ENCODE measurements at places on chromosomes 7 and 10.

- no peak for DNase-seq
These were observed 685.1 kb downstream of the LRMDA start for GRCh38 chr10:76116523-76116922.

DNA sequence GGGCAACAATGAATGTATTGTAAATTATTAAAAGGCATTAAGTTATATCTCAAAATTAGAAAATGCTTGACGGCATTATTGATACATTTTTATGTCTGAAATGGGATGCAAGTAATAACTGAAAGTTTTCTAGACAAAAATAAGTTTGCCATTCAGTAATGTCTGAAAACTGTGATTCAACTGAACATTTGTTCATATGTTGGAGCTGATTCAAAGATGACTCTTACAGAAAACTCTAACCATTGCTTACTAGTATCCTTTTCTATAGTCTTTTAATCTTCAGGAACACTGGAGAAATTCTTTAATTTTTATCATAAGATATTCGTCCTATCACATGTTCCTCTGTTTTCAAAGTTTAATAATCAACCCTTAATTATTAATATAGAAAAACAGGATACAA lies 71.1 kb upstream of the TFEC start:
- DNase-seq, result peak; percentile 49

DNA sequence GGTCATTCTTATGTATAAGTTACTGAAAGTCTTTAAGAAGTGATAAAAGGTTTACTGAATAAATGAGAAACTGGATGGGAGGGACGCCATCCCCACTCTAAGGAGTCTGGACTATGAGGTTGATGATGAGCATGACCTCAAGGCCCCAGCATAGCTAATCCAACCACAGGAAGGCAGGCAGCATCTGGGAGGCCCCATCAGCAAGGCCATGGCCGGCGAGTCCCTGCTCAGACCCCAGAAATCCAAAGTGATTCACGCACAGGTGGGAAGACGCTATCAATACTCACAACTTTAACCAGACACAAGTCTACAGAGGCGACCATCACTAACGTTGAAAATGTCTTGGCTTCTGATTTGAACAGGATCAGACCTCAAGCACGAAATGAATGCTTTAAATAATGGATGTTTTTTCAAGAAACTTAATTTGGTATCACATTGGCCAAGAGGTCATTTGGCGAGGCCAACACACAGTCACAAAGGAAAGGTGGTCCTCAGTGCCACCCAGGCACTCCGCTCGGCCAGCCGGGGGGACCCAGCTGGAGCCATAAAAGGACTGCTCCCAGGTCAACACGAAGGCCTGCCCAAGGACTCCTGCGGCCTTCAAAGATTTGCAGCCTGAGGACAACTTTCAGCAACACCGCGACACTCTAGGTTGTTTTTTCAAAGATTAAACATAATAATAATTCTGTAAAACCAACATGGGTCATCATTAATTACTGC lies 228.5 kb downstream of the PTPRN2 start:
- no peak for DNase-seq

- DNase-seq, result no peak
These were observed 252.5 kb downstream of the TWIST1 start for GRCh38 chr7:18864967-18865366.

DNA sequence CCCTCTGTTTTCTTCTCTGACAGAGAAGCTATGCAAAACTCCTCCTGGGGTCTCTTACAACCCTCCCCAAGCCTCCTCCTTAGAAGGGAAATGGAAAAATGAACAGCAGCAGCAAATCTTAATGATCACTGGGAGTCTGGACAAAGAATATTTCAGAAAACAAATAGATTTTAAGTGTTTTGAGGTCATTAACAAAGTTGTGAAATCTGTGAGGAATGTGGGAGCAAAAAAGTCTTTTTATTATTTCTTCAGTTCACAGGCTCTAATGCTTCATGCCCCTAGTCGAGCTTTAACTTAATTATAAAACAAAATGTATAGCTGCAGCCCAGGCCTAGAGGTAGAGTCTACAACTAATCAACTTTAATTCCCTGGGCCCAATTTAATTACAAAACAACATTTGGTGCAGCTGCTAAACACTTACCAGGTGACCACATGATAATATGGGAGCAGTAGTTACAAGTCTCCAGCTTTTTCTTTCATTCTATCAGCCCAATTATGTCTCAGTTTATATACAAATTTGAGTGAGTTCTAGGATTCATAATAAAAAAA lies 293.2 kb downstream of the THSD7A start:
- DNase-seq, result no peak

- no peak for DNase-seq
These were observed 116.2 kb downstream of the SND1 start for GRCh38 chr7:127768241-127768640.

- DNase-seq, result no peak
These were observed 12.2 kb upstream of the KLRG2 start for GRCh38 chr7:139495580-139496125.

DNA sequence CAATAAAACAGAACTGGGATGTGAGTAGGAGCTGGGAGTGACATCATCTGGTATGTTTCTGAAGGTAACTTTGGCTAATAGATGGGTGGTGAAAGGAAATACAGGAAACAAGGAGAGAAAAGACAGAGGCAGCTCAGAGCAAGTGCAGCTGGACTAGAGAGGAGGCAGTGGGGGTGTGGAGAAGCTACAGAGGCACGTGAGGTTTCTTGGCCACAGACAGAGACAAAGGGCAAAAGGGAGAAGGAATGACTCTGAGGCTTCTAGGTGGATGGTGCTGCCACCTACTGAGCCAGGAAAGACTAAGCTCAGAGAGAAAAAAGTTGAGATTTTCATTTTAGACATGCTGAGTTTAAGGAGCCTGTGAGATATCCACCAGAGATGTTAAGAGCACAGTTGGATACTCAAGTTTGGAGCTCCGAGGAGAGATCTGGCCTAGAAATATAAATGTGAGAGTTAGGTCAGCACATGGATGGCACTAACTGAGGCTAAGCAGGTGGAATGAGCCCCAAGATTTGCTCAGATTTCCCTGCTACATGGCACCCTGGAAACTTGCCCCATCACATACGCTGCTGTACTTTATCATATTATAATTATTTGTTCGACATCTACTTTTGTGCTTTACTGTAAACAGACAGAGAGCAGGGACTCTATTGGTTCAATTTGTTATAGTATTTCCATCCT lies 293.0 kb upstream of the IMMP2L start:
- DNase-seq, result peak; percentile 76

DNA sequence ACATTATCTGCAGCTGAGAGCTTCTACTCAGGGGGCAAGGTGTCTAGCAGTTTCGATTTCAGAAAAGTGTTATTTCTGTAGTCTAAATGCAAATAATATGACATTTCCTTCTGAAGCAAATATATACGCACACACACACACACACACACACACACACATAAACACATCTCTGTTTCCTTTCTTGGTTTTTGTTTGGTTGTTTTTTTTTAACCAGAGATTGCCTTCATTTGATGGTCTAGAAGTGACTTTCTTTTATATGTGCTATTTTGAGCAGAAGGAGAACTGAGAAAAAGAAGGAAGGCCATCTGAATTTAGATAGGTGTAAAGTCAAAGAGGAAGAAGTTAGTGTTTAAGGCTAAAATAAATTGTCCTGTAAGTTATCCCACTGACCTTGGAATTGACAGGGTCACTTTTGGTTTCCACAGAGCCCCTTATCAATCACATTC lies 142.2 kb downstream of the TRIL start:
- no peak for DNase-seq

- no peak for DNase-seq
These were observed 24.6 kb upstream of the HECTD2 start for GRCh38 chr10:91385306-91386085.

GRCh38 chr10:25178411-25178810 lies 3.6 kb downstream of the GPR158 start:
- DNase-seq, result no peak

DNA sequence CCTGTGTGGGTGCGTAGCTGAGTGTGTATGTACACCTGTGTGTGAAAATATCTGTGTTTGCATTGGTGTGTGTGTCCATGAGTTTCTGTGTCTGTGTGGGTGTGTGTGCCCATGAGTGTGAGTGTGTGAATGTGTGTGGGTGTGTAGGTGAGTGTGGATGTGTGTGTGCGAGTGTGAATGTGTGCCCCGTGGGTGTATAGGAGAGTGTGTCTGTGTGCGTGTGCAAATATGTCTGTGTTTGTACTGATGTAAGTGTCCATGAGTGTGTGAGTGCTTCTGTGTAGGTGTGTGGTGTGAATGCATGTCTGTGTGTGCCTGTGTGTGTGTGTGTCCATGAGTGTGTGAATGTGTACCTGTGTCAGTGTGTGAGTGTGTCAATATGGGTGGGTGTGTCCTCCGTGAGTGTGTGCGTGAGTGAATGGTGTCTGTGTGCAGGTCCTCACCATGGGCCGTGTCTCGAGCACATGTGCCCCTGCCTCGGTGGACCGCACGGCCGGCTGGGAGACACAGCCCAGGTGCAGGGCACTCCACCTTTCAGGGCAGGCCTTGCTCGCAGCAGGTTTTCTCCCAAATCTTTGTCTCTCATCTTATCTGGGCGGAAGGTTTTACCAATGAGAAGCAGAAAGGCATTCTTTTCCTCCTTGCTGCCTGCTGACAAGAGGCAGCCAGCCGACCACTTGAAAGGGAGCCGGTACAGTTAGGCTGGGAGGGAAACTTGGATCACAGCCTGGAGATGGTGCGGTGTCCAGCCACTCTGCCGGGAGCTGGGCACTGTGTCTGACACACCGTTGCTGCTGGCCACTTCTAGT lies 107.1 kb upstream of the FAM20C start:
- peak; percentile 87 for DNase-seq

- no peak for DNase-seq
These were observed 21.1 kb upstream of the MEOX2 start for GRCh38 chr7:15707570-15707969.

- no peak for DNase-seq
These were observed 1.3 kb upstream of the MINPP1 start for GRCh38 chr10:87503401-87503800.

- no peak for DNase-seq
These were observed 173.9 kb upstream of the ZMIZ1 start for GRCh38 chr10:78894841-78895195.

DNA sequence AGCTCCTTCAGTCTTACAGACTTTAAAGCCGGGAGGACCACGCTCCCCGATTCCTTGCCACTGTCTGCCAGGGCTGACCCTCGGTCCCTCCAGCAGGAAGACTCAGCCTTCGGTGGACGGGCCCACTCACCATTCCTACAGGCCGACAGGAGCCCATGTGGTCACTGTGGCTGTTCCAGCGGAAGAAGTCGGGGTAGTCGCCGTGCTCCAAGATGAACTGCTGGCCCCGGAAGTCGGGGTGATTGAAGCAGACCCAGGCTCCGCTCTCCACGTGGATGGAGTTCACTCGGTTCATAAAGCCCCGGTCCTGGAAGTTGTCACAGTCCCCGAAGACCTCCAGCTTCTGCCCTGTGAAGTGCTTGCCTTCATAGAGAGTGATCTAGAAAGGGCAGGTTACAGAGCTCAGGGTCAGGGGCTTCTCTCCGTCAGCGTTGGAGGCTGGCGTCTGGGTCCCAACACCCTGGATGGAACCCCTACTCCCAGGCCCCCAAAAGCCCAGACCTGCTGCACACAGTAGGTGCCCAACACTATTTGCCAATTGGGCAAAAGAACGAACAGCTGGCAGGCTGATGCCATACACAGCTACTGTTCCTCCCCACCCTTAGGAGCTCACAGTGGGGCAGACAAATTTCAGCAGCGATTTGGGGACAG lies 1.9 kb downstream of the CRYGN start:
- no peak for DNase-seq

GRCh38 chr10:58817201-58817846 lies 304.7 kb downstream of the BICC1 start:
- DNase-seq, result peak; percentile 31

DNA sequence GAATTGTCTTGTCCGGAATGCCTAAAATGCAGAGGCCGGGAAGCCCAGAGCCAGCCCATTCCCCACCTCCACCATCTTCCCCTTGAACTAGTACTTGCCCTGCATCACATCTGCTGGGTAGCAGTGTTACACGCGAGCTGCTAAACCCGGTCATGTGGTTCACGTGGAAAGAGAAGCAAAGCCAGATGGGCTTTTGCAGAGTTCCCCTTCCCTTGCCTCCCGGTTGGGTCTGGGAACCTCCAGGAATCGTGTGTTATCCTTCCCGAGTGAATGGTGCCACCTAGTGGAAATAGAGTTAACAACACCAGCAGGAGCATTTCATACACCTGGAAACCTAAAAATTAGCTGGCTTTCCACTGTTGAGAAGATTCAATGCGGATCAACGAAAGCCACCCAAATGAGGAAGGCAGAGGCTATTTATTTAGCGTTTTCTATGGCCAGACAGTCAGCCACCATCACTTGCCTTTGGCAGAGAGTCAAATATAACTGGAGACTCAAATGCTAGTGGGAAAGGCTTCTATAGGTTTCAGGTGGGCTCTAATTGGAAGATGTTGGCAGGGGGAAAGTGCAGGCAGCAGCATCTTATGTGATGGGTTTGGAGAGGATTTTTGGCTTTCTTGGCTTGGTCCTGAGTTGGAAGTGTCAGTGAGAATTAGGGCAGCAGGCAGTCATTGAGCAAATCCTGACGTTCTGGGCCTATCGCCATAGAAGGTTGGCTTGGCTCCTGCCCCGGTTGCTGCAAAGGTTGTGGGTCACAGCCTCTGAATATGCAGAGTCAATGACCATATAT lies 12.9 kb upstream of the DENND2A start:
- DNase-seq, result peak; percentile 73

GRCh38 chr7:43302211-43302711 lies 189.8 kb downstream of the HECW1 start:
- DNase-seq, result peak; percentile 94

GRCh38 chr7:131607291-131608115 lies 51.1 kb upstream of the PODXL start:
- no peak for DNase-seq

DNA sequence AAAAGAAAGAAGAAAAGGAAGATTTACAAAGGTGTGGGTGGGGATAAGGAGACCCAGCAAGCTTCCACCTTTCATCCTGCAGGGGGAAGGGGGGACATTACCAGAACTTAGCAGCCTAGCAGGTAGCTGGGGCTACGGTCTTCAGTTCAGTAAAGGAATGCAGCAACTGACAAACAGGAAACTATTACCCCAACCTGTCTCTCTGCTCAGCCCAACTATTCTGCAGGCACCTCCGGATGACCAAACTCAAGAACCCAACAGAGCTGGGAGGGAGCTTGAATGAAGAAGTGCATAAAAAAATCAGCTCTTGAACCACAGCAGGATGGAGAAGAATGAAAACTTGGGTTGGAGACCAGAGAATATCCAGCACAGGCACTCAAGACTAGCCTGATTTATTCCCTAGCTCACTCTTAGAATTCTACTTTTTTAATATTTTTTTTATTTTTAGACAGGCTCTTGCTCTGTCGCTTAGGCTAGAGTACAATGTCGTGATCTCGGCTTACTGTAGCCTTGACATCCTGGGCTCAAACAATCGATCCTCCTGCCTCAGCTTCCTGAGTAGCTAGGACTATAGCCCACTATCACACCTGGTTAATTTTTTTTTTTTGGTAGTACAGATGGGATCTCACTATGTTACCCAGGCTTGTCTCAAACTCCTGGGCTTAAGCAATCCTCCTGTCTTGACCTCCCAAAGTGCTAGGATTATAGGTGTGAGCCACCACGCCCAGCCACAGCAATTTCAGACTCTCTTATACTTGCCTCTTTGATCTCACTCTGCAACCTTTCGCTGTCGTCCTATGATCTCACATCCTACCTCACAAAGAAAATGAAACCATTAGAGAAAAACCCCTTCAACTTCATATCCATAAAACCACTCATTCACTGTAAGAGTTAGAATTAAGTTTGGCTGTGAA lies 18.5 kb upstream of the C10orf67 start:
- no peak for DNase-seq
